Stimulated activated naive CD4-positive, alpha-beta T cell (primary cell): ENCODE measurements at places on chromosomes 3 and 15.

GRCh38 chr15:70775160-70775559 lies 11.8 kb upstream of the UACA start:
- DNase-seq = no peak

DNA sequence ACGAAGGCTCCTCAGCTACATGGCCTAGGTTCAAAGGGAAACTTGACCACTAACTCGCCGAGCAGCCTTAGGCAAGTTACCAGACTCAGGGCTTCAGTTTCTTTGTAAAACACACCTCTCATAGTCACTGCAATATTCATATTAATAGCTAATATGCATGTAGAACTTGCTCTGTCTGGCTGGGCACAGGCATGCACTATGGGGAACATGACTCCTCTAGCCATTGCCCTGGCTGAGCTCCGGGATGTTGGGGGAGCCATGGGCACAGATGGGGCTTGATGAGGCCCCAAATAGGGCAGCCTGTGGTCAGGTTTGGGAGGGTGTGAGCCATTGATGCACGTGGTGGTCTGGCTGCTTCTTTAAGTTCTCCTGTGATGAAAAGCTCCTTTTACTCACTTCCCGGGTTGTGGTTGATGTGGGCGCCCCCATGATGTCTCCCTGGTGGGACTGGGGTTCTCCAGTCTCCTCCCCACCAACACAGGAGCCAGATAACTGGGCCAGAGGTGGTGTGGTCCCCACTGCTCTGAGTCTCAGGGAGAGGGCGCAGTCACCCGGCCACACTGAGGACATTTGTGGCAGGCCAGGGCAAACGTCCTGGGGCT lies 29.4 kb upstream of the DUSP7 start:
- no peak for DNase-seq

GRCh38 chr3:60909526-60909925 lies 341.7 kb downstream of the FHIT start:
- DNase-seq = no peak

- no peak for DNase-seq
Observed at GRCh38 chr3:158379517-158379916, 191.5 kb upstream of the MLF1 start.

DNA sequence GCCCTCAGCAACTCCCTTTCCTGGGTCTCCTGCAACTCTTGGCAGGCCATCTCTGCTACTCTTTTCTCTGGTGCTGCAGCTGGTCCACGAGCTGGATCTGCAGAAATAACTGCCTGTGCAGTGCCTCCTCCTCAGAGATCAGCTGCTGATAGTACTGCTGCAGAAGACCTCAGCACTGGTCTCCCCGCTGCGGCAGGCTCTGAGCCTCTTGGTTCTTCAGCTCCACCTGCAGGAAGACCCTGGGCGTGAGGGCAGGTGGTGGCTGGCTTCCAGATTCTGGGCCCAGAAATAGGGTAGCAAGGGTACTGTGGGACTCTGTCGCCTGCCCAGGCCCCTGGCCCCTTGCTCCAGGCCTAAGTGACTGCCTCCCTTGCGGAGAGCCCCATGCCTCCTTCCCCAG lies 79.7 kb upstream of the C2CD4B start:
- no peak for DNase-seq

GRCh38 chr15:40511472-40512133 lies 40.8 kb downstream of the CHST14 start:
- no peak for DNase-seq

- no peak for DNase-seq
Observed at GRCh38 chr15:39931615-39932014, 2.3 kb upstream of the EIF2AK4 start.

DNA sequence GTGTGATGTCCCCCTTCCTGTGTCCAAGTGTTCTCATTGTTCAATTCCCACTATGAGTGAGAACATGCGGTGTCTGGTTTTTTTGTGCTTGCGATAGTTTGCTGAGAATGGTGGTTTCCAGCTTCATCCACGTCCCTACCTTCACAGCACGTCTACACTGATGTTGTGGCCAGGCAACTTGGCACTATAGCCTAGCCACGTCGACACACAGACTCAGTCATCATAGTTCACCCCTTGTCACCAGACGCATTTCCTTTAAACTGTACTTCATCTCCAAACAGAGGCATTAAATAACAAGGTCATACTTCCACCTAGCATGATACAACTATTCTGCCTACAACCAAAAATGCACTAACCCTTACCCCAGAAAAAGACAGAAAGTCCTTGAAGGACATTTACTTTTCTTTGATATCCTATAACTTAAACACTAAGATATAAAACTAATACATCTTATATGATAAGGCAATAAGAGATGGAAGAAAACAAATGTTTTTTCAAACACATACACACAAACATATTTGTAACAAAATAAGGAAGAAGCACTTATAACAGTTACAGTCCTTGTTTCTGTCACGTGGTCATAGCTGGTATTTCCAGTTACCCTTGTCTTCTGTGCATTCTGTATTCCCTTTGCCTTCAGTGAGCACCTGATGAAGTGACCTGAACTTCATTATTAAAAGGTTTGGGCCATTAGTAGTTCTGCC lies 121.4 kb downstream of the KLF13 start:
- no peak for DNase-seq

DNA sequence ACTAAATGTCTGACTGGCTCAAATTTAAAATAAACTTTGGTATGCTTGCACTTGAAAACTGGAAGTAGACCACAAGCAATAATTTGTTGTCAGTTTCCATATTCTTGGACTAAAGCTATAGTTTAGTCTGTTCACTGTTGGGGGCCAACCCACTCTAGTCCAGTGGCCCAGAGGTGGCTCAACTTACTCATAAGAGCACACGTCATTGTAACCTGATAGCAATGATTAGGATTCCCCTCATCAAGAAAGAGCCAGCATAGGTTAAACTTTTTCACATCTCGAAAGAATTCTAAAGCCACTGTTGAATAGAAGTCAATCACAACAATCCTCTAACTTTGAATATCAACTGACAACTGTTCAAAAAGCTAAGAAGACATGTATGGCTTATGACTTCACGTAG lies 147.0 kb downstream of the MEIS2 start:
- no peak for DNase-seq

DNA sequence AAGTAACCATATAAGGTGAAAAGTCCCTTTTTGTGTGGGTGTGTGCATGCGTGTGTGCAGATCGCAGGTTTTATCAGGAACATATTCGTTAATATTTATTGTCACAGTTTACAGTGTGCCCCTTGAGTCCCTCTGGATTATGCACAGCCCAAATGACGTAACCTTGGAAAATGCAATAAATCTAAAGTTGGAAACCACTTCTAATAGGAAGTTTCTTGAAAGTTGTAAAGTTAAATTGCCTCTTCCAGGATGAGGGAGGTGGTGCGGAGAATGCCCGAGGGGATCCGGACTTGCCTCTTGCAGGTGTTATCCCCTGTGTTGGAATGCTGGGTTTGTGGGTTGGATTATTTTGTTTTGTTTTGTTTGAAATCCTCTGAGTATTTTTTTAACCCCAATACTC lies 143.3 kb downstream of the CMSS1 start:
- no peak for DNase-seq

DNA sequence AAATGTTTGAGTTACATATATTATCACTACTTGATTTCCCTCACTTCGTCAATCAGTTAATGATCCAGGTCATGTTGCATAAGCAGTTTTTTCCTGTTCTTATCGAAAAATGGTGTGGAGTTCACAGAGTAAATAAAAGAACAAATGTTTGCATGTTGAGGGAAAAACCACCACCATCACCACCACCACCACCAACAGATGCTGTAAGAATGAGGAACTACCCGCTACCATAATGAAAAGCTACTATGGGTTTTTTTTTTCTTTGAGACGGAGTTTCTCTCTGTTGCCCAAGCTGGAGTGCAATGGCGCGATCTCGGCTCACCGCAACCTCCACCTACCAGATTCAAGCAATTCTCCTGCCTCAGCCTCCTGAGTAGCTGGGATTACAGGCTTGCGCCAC lies 27.6 kb downstream of the RUBCN start:
- no peak for DNase-seq

DNA sequence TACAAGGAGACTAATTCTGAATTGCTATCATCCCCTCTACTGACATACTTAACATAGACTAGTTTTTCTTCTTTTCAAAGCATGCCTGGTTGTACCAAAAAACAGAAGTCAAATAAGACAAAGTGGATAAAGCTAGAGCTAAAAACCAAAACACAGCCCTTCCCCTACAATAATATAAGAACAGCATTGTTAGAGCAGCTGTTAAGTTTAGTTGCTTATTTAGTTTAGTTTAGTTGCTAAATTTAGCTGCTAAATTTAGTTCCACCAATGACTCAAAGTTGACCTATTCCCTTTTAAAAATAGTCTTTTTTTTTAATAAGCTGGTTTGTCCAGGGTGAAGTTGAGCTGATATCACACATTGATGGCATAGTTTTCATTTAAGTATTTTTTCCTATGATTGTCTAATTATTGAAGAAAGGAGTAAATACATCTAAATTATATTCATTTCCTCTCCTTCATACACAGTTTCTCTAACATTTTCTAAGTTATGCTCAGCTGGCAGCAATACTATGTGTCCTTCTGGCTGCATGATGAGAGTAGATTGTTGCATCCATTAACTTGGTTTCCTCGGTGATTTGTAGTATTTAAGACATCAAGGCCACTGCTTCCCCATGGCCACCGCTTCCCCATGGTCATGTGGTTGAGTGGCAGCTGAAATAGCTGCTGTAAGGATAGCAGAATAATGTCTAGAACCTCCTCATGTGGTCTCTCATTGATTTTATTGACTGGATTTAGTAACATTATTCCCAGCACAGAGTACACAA lies 718.6 kb upstream of the NECTIN3 start:
- DNase-seq = no peak
